ENCODE measurements at places on chromosomes 16 and 17.

- DNase-seq = no peak
Measured at GRCh38 chr17:27541301-27542023, 85.2 kb downstream of the KSR1 start.

GRCh38 chr17:38674014-38674748, 576 bp downstream of the EPOP start:
- peak; percentile 71 for DNase-seq

DNA sequence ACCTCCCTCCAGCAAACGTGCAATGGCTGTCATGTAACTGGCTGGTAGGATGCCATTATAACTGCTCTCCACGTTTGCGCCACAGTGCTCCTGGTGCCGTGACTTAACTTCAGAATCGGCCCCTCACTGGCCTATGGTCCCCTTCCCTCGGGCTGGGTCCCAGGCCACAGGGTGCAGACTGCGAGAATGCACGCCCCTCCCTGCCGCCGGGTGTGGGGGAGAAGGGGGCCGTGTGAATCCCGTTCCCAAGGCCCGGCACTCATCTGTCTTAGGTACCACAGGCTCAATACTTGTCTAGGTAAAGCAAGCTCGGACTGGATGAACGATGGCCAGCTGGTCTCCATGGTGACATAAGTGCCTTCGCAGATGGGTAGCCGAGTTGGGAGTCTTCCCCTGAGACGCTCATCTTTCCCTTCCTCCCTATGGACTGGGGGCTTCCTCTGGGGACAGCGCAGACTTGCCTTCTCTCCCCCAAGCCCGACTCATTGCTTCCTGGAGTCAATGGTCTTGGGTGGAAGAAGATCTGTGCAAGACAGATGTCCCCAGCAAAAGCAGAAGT, 37.8 kb downstream of the TIMM22 start:
- no peak for DNase-seq

DNA sequence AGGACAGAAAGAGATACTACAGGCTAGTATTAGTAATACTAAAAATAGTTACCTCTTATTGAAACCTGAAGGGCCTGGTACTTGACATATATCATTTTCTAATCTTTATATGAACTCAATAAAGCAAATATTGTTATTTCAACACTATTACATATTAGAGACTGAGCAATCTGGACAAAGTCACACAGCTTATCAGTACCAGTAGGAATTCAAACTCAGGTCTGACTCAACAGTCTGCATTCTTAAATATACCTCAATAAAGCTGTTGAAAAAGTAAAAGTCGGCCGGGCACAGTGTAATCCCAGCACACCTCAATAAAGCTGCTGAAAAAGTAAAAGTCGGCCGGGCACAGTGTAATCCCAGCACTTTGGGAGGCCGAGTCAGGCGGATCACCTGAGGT, 67.4 kb downstream of the KANSL1 start:
- no peak for DNase-seq

- DNase-seq = peak; percentile 58
Measured at GRCh38 chr16:23155445-23156049, 6.3 kb upstream of the USP31 start.

GRCh38 chr17:27438348-27438998, 17.8 kb upstream of the KSR1 start:
- DNase-seq = no peak

- DNase-seq = no peak
Measured at GRCh38 chr17:75920045-75920560, 15.4 kb upstream of the MRPL38 start.

GRCh38 chr17:17204041-17204591, 2.0 kb downstream of the PLD6 start:
- DNase-seq = no peak

DNA sequence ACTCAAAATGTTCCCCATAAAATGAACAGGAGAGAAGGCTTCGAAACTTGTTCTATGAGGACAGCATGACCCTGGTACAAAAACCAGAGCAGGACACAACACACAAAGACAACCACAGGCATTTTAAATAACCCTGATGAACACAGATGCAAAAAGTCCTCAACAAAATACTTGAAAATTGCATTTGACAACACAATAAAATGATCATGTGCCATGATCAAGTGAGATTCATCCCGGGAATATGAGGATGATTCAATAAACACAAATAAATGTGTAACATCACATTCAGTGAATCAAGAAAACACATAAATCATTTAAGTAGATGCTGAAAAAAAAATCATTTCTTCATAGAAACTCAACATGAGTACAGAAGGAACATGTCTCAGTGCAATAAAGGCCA, 208.4 kb upstream of the WSB1 start:
- DNase-seq = no peak

DNA sequence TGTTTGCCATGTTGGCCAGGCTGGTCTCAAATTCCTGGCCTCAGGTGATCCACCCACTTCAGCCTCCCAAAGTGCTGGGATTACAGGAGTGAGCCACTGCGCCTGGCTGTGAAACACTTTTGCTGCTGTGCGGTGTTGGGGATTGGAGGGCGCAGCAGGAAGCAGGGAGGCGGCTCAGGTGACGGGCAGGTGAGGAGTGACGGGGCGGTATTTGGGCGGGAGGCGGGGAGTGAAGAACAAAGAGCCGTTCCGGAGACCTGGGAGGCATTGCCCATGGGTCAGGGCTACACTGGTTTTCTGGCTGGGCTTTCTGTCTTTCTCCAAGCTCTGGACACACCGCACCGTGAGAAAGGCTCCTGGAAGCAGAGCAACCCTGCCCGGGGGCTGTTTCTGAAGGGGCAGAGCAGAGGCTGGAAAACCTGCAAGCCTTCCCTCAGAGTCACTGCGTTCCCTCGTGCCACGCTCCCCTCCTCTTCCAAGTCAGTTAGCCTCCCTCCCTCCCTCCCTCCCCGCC, 22.1 kb downstream of the CRISPLD2 start:
- no peak for DNase-seq

DNA sequence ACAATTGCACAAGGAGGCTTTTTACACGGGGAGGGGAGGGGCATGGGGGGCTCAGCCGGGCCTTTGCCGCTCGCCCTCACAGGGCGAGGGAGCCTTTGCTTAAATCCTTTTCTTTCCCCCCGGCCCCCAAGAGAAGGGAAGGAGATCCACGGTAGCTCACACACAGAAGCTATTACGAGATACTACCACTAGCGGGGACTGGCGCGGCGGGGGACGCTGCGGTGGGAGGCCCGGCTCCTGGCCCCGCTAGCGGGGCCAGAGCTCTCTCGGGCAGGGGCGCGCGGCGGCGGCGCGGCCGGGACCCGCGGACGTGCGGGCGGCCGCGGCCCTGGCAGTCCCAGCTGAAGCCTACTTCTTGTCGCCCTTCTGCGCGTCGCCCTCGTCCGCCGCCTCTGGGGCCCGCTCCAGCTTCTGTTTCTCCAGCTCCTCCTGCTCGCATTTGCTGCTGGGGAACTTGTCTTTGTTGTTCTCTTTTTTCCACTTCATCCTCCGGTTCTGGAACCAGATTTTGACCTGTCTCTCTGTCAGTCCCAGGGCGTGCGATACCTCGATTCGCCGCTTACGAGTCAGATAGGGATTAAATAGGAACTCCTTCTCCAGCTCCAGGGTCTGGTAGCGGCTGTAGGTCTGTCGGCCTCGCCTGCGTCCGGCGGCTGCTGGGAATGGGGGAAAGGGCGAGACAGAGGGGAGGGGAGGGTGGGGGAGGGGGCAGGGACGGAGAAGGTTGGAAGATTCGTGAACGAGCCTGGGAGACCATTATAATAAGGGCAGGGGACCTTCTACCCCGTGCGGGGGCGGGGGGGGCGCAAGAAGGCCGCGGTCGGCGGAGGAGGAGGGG, 2.0 kb downstream of the HOXB8 start:
- peak; percentile 82 for DNase-seq

GRCh38 chr17:4750606-4751005, 10.9 kb upstream of the CXCL16 start:
- no peak for DNase-seq

GRCh38 chr16:30009085-30009862, 1.6 kb downstream of the DOC2A start:
- DNase-seq = no peak

- no peak for DNase-seq
Measured at GRCh38 chr17:44439168-44439567, 49.7 kb upstream of the ITGA2B start.

GRCh38 chr17:83196024-83196365, 116.6 kb downstream of the METRNL start:
- DNase-seq = no peak

DNA sequence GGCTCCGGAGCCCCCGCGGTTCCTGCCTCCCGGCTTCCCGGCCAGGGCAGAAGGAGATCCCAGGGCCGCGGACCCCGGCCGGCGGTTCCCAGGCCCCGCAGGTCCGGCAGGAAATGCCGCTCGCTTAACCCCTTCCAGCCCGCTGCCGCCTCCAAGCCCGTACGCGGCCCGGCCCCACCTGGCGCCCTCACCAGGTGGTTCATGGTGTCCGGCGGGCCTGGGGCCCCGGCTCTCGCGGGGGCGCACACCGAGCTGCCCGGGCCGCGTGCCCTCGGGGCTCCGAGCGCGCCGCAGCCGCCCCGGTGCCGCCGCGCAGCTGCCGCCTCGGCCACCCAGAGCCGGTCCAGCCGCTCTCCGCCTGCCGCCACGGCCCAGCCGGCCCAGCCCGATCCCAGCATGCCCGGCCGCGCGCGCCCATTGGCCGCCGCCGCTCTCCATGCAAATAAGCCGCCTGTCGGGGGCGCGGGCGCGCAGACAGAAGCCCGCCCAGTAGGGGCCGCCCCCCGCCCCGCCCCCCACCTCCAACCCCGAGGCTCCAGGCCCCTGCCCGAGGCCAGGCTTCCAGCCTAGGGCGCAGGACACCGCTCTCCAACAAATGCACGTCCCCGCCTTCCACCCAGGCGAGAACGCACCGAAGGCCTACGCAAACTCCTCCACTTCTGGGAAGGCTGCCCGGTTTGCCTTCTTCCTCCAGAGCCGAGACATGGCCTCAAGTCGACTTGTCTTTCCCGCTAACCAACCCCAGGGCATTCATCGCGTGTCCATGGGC, at the start of gene BCAR1:
Gene BCAR1, minus strand, starts transcription at position 345 of the 769 bp plus-strand sequence. Its CDS starts 142 bp downstream, at position 203.
- peak; percentile 91 for DNase-seq

Data from Karpas-422 (cell line).